ENCODE measurements at places on chromosomes 1 and 21.
A peak's percentile ranks its signal among the peaks of the same experiment; 100 is the strongest.

DNA sequence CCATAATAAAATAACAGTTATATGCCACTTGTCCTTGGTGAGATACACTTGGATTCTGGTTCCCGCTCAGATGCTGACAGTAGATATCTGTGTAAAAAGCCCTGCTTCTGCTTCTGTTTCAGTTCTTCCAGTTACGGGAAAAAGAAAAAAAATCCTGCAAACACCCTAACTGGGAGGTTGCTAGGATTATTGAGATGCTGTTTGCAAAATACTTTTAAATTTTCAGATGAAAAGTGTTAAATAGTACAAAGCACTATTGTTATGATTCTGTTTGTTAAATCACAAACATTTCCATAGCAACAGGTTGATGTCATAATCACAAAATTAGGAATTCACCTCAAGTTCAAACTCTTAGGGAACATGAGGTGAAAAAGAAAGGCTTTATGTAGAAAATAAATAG, 232.3 kb downstream of the HMCN1 start:
- no peak for DNase-seq

GRCh38 chr1:53410100-53410541, 49.1 kb upstream of the DMRTB1 start:
- DNase-seq, result no peak

DNA sequence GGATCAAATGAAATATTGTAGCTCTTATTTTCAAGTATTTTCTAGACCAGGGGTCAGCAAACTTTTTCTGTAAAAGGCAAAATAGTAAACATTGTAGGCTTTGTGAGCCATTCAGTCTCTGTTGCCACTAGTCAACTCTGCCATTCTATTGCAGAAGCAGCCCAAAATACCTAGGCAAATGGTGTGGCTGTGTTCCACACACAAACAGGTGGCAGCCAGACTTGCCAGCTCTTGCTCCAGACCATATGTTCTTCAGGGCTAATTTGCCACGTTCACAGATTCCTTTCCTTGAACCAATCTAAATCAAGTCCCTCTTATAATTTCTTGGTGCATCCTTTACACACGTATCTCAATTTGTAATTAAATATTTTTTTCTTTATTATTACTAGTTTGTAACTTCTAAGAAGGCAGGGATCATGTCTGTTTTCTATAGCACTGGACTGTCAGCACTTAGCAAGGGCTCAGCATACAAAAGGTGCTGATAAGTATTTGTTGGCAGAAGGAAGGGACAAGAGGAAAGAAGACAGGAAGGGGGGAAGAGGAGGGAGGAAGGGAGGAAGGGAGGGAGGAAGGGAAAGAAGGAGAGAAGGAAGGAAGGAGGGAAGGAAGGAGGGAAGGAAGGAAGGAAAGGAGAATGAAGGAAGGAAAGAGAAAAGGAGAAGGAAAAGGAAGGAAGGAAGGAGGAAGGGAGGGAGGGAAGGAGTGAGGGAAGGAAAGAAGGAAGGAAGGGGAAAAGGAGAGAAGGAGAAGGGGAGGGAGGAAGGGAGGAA, 106.5 kb upstream of the EDEM3 start:
- DNase-seq, result no peak

DNA sequence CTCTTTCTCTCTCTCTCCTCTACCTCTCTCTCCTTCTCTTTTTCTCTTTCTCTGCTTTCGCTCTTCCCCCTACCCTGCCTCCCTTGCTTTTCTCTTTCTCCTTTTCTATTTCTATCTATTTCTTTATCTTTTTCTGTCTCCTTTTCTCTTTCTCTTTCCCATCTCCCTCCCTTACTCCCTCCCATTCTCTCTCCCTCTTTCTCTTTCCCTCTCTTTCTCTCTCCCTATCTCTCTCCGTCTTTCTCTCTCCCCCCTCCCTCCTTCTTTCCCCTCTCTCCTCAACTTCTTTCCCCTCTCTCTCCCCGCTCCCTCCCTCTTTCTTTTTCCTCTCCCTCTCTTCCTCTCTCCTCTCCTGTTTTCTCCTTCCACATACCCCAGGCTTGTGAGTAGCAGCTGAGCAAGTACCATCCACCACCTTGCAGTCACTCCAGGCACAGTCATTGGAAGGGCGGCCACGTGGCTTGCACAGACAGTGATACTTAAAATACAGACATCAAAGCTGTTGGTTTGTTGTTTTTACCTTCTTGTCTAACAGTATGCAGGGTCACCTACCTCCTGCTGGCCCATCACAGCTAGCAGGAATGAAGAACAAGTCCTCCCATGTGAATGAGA, 209.1 kb upstream of the COA6 start:
- DNase-seq, result no peak

- DNase-seq, result no peak
Observed at GRCh38 chr1:234863551-234863971, 253.6 kb upstream of the IRF2BP2 start.

- DNase-seq, result no peak
Observed at GRCh38 chr1:69919129-69919921, 286.1 kb downstream of the LRRC40 start.

GRCh38 chr1:202199040-202199889, 5.7 kb downstream of the LGR6 start:
- DNase-seq, result no peak

GRCh38 chr21:37912616-37913015, 3.6 kb downstream of the KCNJ6 start:
- DNase-seq, result no peak

GRCh38 chr1:109657395-109657794, 1.5 kb downstream of the GSTM4 start:
- DNase-seq, result no peak

DNA sequence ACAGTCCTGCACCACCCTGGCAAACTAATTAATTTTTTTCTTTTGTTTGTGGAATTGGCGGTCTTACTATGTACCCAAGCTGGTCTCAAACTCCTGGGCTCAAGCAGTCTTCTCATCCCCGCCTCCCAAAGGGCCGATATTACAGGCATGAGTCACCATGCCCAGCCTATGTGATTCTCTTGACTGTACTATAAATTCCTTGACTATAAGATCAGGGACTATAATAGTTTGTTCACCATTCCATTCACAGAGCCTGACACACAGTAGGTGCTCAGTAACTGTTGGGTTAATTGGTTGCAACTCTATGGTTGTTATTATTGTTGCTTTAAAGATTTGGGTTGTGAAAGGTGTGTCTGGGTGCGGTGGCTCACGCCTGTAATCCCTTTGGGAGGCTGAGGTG, 17.2 kb downstream of the DAP3 start:
- no peak for DNase-seq

DNA sequence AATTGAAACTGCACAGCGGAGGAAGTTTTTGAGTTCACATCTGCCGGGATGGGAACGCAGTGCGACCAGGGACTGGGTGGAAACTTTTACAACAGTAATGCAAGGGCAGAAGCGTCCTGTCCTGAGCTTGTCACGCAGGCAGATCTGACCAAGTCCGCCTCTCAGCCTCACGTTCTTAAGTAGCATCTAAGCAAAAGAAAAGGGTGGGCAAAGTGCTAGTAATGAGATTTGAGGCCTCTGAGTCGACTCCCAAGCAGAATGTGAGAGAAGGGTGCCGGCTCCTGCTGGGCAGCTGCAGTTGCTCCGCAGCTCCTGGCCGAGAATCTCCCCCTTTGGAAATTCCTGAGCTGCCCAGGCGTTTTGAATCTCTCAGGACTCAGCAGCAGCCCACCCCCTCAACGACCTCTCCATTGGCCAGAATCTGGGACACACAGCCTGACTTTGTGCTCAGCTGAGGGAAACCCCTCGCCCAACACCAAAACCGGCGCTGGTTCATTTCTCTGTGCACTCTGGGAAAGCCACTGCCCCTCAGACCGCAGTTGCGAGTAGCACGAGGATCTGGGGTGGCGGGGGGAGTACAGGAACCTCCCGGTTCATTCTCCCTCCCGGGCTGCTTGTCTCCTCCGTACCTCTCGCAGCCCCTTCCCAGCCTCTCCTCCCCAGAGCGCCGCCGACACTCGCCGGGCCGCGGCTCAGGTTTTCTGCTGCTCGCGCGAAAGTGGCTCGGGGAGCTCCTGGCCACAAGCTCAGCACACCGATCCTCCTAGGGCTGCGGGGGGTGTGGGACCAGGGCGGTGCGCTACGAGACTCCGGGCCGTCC, 913 bp upstream of the S1PR1 start:
- peak; percentile 51 for DNase-seq

DNA sequence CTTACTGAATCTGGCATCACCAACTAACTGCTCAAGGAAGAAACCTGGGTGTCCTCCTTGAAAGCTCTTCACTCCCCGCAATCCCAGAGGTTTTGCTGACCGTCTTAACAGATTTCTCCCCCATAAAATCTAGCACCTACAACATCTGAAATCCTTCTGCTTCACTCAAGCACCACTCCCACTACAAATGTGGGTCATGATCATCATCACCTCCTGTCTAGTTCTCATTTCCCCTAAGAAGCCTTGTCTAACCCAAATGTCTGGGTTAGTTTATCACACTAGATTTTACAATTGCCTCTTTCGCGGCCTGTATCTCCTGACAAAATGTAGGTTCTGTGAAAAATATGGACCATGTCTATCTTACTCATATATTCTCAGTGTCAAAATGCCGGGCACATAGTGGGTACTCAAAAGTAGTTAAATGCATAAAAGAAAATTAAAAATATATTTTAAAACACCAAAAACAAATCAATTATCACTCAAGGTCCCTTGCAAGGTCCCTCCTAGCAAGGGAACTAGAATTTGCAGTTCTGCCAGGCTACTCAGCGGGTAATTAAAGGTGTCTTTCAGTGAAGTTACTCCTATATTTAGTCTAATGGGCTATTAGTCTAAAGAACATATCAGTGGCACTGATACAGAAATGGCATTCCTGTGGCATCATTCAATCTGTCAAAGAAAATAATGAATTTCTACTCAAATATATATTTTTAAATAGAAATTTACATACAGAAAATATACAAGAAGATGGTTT, 19.6 kb downstream of the C21orf91 start:
- DNase-seq, result no peak

DNA sequence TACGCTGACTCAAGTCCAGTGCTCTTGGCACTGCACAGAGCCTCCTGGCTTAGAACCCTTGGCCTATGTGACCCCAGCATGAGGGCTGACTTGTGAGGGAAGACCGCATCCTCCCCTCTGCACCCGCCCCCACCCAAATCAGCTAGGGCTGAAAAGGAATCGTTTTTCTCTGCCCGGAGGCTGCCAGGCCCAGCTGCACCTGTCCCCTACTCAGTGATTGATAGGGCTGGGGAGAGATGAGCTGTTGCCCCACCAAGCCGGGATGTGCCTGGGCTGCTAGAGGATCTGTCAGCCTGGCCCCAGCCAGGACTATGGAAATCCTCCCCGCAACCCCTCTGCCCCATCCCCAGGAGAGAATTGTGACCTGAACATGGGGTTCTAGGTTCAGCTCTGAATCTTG, 20.6 kb downstream of the MYOG start:
- DNase-seq, result no peak

DNA sequence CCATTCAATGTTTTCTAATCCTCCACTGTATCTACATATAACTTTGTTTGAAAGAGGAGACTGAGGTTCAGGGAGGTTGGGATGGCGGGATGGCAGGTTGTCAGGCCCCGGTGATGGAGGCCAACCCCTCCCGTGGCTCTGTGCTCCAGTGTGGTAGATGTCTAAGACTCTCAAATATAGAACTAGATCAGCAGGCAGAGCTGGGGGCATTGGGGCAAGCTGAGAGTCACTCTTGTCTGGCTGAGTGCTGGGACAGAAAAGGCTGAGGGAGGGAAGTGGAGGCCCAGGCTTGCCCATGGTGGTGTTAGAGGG, 1.7 kb downstream of the IL6R start:
- no peak for DNase-seq

DNA sequence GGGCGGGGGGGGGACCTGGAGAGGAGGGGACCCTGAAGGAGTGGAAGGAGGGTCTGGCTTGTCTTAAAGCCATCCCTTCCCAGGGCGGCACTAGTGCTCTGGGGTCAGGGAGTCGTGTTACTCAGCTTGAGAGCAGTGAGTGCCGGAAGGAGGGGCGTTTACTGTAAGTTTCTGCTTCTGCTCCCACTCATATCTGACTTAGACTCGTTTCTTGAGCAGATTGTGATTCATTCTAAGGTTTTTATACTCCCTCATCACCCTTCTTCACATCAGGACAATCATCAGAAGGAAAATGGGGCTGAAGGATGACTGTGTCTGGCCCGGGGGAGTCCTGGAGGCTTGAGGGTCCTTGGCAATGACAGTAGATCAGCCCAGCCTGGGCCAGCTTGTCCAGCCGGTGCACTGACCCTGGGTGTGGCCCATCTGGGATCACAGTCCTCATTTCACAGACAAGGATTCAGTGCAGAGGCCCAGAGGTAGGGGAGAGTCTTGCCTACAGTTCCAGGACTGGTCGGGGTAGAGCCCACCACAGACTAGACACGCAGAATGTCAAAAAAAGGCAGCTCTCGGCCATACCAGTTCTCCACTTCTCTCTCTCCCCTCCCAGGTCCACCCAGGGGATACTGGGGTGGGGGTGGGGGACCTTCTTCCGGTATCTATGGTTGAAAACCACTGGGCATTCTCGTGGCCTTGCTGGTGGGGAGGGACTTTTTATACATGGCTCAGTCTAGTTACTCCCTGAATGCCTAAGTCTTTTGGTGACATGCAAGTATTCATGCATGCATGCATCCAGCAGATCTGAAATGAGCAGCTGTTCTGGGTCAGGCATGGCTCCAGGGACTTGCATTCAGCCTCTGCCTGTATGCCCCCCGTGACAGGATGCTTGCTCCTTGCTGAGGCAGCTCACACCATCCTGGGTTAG, 5.1 kb downstream of the TNFRSF8 start:
- DNase-seq, result no peak

- no peak for DNase-seq
Observed at GRCh38 chr1:50977575-50978143, 7.6 kb downstream of the CDKN2C start.

DNA sequence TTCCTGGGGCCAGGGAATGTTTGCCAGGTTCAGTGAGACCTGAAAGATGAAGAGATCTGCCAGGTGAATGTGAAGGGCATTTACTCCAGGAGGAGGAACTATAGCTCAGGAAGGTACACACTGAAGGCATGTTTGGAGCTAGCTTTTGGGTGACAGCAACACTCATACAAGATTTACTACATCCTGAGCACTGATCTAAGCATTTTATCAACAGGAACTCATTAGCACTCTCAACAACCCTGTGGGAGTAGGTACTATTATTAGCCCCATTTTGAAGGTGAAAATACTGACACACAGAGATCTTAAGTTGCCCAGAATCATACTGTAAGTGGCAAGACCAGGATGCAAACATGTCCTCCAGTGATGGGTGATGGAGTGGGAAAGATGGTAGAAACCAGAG, 6.7 kb downstream of the GADD45A start:
- DNase-seq, result no peak

GRCh38 chr1:6467224-6467623, 1.3 kb upstream of the TNFRSF25 start:
- DNase-seq, result no peak

GRCh38 chr1:217027403-217028080, 304.3 kb upstream of the ESRRG start:
- DNase-seq, result no peak

- DNase-seq, result peak; percentile 11
Observed at GRCh38 chr1:84619383-84620102, 45.3 kb upstream of the CTBS start.

DNA sequence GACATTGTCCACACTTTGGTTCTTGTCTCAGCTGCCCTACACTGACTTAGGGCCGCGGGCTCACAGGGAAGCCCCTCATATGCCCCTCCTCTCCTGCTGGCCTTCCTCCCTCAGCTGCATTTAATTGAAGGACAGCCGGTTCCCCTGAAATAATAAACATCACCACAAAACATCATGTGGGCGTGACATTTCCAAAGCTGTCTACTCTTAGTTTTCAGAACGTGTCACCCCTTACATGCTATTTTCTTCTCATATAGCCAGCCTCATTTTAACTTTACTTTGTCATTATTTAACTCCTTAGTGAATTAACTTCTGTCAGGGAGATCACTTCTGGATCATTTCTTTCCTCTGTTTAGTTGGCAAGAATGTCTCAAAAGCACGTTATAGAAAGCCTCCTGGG, 103.2 kb downstream of the COLGALT2 start:
- no peak for DNase-seq

GRCh38 chr1:213060836-213061235, 9.8 kb downstream of the RPS6KC1 start:
- DNase-seq, result no peak

Data from stimulated activated CD4-positive, alpha-beta T cell treated with anti-CD3 and anti-CD28 coated beads, Interleukin-15, amount 100 ng/mL, for 1 hour (primary cell).